ENCODE measurements at places on chromosomes 1 and 21.

DNA sequence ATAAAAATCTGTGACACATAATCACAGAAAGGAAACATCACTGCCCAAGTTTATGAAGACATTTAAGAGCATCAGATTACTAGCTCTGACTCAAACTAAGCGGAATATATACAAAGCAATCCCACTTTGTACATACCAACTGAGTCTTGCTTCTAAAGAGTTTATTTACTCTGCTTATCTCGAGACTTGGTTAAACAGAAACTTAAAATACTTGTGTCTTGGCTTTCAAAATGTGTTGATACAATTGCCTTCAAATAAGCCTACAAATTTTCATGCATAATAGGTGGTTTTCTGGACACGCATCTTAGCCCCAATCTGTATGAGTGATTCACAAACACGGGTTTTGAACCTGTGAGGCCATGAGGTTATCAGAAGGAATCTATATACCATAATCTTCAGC is 21.0 kb downstream of the CD160 start:
- DNase-seq, result no peak

DNA sequence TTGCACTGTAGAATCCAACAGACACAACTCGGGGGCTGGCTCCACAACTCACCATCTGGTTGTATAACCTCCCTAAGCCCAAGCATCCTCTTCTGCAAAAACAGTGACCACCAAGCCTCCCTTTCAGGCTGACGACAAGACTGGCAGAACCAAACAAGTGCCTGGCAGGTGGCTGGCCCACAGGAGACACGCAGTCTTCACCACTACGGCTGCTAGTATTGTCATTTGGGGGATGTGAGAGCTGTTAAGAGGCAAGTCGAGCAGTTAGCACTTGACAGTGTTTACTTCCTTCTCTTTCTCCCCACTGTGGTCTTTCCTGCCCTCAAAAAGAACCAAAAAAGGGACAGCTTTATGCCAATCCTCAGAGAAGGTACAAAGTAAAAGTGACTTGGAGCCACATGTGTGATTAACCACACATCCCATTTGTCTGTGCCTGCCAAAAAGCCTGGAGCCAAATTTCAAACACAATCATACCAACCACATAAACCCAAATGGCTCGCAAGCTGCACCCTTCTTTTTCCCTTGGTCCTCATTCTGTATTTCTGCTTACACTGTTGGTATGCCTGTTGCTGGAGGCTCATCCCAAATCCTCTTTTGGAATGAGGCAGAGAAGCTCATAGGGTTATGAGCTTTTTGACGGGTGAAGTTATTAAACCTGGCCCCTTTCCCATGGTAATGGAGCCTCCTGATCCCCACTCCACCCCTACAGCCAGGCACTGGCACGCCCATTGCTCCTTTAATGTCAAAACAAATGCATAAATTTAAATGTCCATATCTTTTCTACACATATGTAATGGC is 94.1 kb downstream of the TGFBR3 start:
- no peak for DNase-seq

- DNase-seq, result no peak
Observed at GRCh38 chr1:219906924-219907771, 21.2 kb downstream of the SLC30A10 start.

GRCh38 chr1:235898126-235898525 is 31.4 kb upstream of the LYST start:
- DNase-seq, result no peak

DNA sequence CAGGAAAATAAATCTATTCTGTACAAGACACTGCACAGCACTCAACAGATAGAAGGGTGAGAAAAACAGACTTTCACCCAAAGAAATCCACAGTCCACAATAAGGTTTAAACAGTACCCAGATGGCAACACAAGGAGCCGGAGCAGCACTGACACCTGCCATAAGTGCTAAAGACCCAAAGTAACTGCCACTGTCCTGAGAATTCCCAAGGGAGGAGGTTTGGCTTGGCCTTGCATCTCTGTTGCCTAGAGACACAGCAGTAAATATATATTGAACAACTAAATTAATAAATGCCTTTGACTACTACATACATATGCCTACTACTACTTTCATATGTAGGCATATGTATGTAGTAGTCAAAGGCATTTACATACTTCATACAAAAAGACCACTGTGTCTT is 68.0 kb downstream of the VAV3 start:
- DNase-seq, result no peak

DNA sequence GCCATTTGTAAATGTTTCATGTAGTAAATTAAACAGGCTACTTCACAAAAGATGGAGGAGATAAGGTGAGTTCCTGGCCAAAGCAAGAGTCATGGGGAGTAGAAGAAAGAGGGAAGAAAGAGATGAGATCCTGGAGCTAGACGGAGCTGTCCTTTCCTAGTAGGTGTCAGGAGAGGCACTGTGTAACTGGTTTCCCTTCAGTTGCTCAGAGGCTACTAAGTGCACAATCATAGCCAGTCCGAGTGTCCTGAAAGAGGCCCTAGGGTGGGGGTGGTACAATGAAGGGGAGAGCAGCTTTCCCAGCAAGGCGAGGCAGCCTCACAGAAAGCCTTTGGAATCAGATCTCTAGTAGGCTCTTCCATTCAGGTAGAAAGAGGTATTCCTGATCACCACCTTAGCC is 390.9 kb downstream of the KCNH1 start:
- DNase-seq, result no peak

DNA sequence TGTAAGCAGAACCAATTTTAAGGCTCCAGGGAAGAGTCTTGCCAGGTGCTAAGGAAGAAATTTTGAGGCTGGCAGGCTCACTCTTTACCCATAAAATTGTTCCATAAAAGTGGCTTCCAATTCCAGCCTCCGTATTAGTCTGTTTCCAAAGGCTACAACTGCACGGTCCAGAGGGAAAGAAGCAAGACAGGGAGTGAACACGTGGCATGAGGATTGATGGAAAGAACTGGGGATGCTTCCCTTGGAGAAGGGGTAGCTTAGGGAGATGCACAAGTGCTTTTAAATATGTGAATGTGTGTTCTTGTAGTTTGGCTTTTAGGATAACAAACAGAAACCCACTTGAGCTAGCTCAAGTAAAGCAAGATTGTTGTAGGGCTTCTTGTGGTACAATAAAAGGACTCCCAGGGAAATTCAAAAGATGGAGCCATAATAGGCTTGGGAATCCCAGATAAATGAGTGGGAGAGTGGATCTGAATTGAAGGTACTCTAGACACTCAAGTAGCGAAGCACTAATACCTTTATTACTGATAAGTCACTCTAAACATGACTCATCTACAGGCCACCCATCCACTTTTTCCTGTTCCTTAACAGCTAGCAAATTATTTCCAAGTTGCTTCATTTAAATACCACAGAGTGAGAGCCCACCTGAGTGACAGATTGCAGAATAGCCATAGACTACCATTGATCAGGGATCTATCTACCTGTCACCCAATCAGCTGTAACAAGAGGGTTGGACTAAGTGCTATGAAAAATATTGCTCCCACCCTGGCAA is 34.8 kb upstream of the NPL start:
- DNase-seq, result no peak

DNA sequence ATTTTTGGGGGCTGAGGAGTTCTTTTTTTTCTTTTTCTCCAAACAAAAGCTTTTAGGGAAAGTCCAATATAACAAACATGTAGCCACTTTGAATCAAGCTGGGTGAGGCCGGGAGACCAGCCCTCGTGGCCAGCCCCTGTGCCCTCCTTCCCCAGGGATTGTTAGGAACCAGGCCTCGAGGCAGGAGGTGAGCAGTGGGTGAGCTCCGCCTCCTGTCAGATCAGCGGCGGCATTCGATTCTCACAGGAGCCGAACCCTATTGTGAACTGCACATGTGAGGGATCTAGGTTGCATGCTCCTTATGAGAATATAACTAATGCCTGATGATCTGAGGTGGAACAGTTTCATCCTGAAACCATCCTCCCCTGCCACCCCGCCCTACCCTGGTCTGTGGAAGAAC is 41.8 kb upstream of the TTC22 start:
- DNase-seq, result no peak

- no peak for DNase-seq
Observed at GRCh38 chr1:204152310-204153044, 633 bp upstream of the ETNK2 start.

- no peak for DNase-seq
Observed at GRCh38 chr1:3188150-3188971, 119.4 kb downstream of the PRDM16 start.

DNA sequence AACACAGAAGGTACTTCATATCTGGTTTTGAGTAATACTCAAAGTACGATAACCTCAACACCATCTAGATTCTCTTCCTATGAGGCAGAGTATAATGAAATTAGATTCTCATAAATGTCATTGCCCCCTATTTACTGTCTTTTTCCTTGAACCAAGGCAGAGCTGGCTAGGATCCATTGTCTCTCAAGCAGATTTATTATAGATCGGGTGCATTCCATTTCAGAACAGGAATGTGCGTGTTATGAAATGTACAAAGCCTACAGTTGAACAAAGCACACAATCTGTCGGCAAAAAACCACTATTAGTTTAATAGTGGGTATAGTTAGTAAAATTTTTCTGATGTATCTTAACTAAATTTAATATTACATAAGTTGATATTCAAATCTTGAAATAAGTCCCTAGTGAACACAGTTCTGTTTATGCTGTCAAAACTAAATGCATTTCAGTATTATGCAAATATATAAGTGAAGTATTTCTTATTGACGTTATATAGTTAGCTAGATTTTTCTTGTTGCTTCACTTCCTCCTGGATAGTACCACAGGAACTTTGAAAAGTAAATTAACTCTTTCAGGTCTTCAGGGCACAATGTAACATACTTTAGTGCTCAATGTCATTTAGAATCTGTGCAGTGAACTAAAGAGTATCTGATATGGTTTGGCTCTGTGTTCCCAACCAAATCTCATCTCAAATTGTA is 92.1 kb downstream of the DDAH1 start:
- no peak for DNase-seq

DNA sequence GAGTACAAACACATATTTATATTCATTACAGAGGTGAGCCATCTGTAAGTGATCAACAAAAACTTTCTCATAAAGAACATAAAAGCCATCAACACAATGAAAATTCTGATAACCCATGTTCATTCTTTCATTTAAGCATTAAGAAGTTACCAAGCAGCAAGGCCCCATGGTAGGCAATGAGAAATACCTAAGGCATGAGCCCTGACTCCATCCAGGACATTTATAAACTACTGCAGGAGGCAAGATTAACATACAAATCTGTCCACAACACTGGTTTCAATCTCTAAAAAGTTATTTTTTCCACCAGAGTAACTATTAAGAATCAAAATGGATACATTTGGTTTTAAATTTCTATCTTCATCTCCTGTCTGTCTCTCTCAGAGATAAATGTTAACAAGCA is 76.1 kb downstream of the SIPA1L2 start:
- no peak for DNase-seq

DNA sequence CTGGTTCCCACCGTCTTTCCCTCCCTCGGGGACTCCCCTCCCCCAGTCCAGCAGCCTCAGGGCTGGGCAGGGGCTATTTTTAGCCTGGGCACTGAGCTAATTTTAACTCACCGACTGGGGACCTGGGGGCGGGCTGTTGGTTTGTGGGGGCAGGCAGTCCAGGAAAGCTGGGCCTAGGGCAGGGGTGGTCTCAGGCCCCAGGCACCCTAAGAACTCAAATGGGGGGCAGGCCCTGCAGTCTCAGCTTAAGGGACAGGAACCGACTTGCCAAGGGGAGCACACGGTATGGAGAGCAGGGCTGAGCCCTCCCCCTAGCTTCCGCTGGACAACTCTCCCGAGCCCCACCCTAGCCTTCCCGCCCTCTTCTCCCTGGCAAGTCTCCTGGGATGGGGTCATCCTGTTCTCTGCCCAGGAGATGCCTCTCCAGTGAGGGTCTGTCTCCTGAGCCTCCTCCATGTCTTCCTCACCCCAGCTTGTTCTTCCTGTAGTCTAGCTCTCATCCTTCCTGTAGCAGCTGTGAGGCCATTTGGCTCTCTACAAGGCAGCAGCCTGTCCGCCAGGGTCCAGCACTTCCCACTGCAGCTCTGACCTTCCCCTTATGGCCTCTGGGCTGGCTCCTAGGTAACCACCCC is 10.1 kb downstream of the MEF2D start:
- DNase-seq, result no peak

DNA sequence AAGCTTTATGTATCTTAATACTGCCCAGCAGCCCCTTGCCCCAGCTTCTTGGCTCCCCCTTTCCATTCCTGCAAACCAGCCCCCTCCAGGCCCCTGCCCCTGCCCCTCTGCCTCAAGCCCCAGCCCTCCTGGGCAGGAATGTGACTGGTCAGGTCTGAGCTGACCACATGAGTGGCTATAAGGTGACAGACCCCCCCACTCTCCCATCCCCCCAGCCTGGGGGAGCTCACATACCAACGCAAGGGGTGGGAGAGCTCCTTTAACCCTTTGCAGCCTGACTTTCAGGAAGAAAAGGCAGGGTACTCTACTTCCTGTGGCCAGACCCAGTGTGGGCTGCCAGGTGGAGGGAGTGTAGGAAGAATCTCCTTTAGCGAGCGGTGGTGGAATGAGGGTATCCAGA is 33.2 kb downstream of the AHDC1 start:
- DNase-seq, result no peak

GRCh38 chr21:26116456-26117011 is 54.0 kb downstream of the APP start:
- DNase-seq, result no peak

- DNase-seq, result no peak
Observed at GRCh38 chr1:177346790-177347359, 176.1 kb downstream of the BRINP2 start.

DNA sequence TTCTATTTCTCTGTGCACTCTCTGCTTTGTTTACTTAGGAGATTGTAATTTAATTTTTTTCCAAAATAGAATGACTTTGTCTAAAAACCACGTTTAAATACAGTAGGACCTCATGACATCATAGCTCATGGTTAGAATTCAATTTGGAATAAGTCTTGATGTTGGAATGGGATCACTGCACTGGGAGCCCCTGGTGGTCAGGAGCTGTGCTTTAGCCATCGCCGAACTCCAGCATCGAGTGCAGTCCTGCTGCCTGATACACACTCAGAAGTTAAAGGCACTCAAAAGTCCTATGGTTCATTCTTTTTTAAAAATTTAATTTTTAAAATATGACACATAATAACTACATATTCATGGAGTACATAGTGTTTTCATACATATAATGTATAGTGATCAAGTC is 75.1 kb downstream of the TEX35 start:
- DNase-seq, result no peak

GRCh38 chr1:24775348-24775747 is 30.1 kb downstream of the CLIC4 start:
- DNase-seq, result no peak

GRCh38 chr21:39938086-39938625 is 70.9 kb downstream of the PCP4 start:
- no peak for DNase-seq

- DNase-seq, result no peak
Observed at GRCh38 chr1:198436276-198436675, 104.2 kb downstream of the ATP6V1G3 start.
